ENCODE measurements at places on chromosomes 7 and 10.

GRCh38 chr10:122204691-122205489, 66.2 kb upstream of the BTBD16 start:
- H3K27ac ChIP-seq: no peak overlapping the region
- peaks cover 4% of the 10 kb centered on the region for H3K4me1 ChIP-seq
- DNase-seq: no peak
- no peak overlapping the region for H3K4me3 ChIP-seq
- no peaks in the 10 kb centered on the region for H3K36me3 ChIP-seq

DNA sequence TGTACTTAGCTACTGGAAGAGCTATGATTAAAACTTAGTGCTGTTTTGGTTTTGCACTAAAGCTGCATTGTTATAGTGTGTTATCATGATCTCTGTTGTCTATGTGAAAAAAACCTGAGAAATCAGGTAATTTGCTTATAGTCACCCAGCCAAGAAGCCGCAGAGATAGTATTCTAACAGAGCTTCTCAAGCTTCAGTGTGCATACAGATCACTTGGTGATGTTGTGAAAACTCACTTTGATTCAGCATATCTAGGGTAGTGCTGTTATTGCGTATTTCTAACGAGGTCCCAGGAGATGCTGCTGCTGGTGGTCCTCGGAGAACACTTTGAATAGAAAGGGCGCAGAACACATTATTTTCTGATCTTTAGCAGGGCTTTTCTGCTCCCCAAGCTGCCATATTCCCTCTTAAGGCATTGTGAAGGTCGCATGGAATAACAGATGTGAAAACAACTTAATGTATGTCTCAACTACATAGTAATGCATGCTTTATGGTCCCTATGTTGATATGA, 68.4 kb upstream of the PDCD4 start:
- H3K27ac ChIP-seq: no peak overlapping the region
- H3K4me3 ChIP-seq: no peak overlapping the region
- no peaks in the 10 kb centered on the region for H3K4me1 ChIP-seq
- DNase-seq: no peak
- no peaks in the 10 kb centered on the region for H3K27me3 ChIP-seq

DNA sequence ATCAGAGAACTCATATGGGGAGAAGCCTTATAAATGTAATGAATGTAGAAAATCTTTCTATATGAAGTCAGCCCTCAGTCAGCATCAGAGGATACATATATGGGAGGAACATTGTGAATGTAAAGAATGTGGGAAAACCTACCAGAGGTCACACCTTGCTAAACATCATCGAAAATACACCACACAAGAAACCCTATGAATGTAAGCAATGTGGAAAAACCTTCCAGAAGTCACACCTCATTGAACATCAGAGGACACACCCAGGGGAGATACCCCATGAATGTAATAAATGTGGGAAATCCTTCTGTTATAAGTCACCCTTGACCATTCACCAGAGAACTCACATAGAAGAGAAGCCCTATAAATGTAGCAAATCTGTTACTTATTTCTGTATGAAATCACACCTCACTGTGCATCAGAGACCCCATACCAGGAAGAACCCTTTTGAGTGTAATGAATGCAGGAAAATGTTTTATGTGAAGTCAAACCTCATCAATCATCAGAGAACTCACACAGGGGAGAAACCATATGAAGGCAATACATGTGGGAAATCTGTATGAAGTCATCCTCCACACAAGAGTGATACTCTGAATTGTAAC, 30.8 kb downstream of the ZNF12 start:
- DNase-seq: no peak
- H3K27me3 ChIP-seq: no peaks in the 10 kb centered on the region
- no peak overlapping the region for H3K27ac ChIP-seq
- H3K36me3 ChIP-seq: peaks cover 31% of the 10 kb centered on the region

- peaks cover 34% of the 10 kb centered on the region for H3K4me1 ChIP-seq
- no peak for DNase-seq
- peak overlapping the region; percentile 87 for H3K4me3 ChIP-seq
- H3K27me3 ChIP-seq: peaks cover 13% of the 10 kb centered on the region
- H3K36me3 ChIP-seq: no peaks in the 10 kb centered on the region
Measured at GRCh38 chr7:131108212-131108940, 219.3 kb upstream of the MKLN1 start.

All from GM23338 (cell line).